ENCODE measurements at places on chromosomes 3 and 15.

GRCh38 chr3:1774597-1774996, 324.1 kb upstream of the CNTN4 start:
- no peak for DNase-seq

- no peak for DNase-seq
These were observed 647.2 kb upstream of the UBE2E2 start for GRCh38 chr3:22555753-22556435.

DNA sequence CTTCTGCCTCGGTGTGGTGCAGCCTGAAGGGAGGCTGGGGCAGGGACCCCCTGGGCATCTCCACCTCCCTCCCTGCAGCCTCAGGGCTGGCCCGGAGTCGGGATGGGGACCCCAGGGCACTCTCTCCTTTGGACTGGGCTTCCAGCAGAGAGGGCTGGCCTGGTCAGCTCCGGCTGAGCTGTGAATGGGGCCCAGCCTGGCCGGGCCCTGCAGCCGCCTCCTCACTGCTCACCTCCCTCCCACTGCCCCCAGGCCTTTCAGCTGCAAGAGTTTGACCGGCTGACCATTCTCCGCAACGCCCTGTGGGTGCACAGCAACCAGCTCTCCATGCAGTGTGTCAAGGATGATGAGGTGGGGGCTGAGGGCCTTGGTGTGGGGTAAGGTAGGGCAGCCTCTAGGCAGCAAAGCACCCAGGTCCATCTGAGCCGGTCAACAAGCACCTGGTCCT, 36.0 kb downstream of the PSTPIP1 start:
- no peak for DNase-seq

GRCh38 chr3:143329567-143330211, 210.1 kb downstream of the CHST2 start:
- DNase-seq, result no peak

GRCh38 chr3:135691240-135691639, 274.3 kb upstream of the PPP2R3A start:
- DNase-seq, result no peak

GRCh38 chr15:31098491-31098917, 3.0 kb downstream of the TRPM1 start:
- DNase-seq, result no peak

- DNase-seq, result peak; percentile 21
These were observed 3.1 kb upstream of the ABHD6 start for GRCh38 chr3:58234516-58234931.

DNA sequence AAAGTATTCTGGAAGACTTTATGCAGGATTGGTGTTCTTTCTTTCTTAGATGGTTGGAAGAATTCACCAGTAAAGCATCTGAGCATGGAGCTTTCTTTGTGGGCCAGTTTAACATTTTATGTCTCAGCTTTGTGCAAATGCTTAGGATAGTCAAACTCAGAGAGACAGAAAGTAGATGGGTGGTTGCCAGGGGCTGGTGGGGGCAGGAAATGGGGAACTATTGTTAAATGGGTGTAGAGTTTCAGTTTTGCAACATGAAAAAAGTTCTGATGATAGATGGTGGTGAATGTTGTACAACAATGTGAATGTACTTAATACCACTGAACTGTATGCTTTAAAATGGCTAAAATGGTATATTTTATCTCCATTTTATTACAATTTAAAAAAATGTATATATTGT, 24.8 kb downstream of the SPCS1 start:
- no peak for DNase-seq

- no peak for DNase-seq
These were observed 23.5 kb upstream of the JMJD7 start for GRCh38 chr15:41804361-41804760.

DNA sequence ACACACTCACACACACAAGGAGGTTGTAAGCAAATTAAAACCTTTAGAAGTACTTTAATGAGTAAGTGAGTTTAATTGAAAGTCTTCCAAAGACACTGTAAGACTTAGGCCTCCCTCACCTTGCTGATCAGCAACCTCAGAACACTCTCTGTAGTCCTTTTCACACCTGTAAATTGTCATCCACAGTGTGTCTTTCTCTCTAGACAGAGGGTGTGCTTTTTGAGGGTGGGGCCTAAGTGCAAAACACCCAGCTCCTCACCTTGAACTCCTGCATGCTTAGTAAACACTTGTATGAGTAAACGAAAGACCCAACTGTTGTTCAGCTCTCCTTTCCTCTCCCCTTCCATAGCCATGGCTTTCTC, 183.2 kb upstream of the IL12A start:
- no peak for DNase-seq

DNA sequence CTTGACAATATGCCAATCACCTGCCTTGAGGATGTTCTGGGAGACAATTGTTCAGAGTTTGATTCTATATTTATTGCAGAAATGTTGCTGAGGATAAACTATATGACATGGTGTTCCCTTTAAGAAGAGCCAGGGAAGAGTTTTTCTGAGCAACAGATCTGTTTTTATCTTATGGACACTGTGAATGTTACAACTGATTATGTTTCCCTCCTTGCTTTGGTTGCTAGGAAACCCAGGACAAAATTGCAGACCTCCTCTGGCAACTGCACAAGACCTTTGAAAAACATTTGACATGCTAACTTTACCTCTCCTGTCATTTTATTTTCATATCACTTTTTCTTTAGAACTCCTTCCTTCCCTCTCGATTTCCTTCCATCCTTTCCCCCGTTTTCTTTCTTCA, 8.2 kb upstream of the TM6SF1 start:
- no peak for DNase-seq

DNA sequence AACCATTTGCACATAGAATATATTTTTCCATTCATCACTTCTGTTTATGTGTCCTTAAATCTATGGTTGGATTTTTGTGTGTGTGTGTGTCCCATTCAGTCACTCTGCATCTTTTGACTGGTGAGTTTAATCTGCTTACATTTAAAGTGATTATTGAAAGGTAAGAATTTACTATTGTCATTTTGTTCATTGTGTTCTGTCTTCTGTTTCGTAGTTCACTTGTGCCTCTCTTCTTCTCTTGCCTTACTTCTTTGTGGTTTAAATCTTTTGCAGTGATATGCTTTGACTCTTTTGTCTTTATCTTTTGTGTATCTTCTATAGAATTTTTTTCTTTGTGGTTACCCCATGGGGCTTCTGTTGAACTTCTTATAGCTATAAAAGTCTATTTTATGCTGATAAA, 166.3 kb upstream of the UBE3A start:
- no peak for DNase-seq

- DNase-seq, result peak; percentile 36
These were observed 8.9 kb upstream of the ADAMTS17 start for GRCh38 chr15:100350434-100351226.

DNA sequence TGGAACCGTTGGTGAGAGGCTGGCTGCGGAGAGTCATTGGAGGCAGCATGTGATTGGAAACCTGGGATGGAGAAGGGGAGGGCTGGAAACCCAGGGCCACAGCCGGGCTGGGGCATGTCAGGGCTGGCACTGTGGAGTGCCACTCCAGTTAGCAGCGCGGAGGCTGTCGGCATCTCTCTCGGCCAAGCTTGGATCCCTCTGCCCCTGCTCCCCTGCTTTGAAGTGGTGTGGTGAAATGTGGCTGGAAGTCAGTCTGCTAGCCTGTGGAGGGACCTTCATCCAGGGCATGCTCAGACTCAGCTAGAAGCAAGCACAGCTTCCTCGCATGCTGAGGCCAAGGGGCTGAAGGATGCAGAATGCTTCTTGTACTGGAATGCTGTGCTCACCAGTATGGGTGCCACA, 13.5 kb downstream of the SLCO3A1 start:
- no peak for DNase-seq

GRCh38 chr15:40100123-40100946, 8.3 kb downstream of the BMF start:
- no peak for DNase-seq

- DNase-seq, result no peak
These were observed 18.2 kb upstream of the B4GALT4 start for GRCh38 chr3:119258915-119259314.

GRCh38 chr15:99511866-99512661, 53.7 kb upstream of the MEF2A start:
- DNase-seq, result no peak

DNA sequence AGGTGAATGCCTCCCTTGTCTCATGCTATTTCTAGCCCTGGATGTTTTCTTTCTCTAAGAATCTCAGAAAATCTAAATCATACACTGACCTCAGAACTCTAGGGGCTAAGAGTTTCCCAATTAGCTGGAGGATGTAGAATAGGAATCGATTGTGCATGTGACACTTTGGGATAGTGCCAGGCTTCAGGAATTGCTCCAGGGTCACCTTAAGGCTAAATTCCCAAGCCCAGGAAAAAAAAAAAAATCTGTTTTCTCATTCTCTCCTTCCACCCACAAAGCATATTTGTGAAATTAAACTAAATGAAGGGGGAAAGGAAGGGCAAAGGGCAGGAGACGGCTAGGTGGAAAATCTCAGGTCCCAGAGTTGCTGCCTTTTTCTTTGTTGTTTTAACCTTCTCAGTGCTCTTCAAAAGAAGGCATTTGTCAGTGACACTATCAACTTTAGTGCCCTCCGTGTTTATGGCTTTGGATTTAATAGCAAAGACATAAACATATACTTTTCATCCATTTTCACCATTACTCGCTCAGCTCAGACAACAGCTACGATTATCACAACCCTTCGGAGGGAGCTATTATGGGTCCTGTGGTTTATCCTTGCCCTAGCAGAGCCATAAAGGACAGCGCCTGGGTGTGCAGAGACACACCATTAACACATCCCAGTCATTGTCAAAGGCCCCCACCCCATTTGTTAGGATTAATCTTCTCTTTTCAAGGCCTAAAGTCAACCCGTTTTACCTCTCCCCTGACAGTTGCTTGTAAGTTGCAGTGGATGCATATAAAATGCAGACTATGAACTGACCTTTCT, 271.7 kb downstream of the PDZRN3 start:
- DNase-seq, result no peak

- DNase-seq, result peak; percentile 34
These were observed 2.3 kb downstream of the CHP1 start for GRCh38 chr15:41233367-41233771.

DNA sequence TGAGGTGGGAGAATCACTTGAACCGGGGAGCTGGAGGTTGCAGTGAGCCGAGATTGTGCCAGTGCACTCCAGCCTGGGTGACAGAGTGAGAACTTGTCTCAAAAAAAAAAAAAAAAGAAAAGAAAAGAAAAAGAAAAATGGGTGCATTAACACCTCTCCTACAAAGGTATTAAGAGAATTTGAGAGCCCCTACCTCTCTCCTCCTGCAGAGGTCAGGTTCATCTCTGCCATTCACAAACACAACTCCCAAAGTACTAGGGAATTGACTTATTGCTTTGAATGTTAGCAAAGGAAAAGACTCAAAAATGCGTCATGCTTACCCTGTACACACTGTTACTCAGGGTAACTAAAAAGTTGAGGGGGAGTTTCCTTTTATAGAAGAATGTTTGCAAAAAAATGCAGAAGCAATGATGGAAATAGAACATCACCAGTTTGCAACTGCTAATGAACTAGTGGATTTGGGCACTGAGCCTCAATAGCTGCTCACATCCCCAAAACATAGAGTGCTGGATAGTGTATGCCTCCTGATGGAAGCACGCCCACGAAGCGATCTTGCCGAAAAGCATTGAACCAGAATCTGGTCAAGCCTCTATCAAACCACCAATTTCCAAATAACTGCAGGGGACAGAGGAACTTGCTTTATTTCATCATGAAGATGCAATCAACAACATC, 15.5 kb upstream of the LYZL4 start:
- DNase-seq, result no peak

- no peak for DNase-seq
These were observed 333.5 kb upstream of the SEMA6D start for GRCh38 chr15:47383801-47384200.

- no peak for DNase-seq
These were observed 1331.2 kb upstream of the GBE1 start for GRCh38 chr3:83092521-83093221.

DNA sequence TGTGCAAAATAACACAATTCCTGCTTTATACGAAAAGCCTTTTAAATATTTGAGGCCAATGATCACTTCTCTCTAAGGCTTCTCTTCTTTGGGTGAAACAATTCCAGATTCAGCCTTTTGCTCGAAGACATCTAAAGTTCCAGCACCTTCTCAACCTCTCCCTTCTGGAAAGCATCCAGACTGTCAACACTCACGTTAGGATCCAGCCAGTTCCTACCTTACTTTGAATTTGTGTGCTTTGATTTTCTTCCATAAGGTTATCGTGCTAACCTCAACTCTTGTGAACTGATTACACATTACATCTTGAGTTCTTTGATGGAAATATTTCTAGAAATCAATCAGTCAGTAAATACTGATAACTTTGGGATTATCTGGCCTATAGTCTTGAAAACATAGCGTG, 125.3 kb upstream of the ETV5 start:
- DNase-seq, result no peak

DNA sequence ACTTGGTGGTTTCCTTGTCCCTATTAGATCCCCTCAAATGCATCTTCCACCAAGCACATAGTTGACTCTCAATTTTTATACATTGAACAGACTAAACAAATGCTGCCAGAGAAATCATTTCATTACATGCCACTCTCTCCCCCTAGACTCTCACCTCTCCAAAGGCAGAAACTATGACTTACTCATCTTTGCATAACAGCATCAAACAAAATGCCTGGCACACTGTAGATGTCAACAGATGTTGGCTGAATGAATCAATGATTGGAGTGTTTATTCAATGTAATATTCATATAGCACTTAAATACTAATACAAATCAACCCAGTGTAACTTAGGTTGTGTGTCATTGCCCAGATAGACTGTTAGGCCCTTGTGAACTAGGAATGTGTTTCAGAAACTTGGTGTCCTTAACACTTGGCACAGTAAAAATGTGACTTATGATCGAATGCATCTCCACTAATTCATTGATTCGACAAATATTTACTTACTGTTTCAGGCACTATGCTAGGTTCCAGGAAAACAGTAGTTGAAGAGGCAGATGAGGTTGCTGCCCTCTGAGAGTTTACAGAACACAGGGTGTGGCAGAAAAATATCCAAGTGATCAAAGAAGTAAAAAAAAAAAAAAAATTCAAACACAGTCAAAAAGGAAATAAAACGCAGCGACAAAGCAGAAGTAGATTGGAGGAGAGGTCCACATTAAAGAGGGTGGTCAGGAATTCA, 188.5 kb upstream of the LRRN1 start:
- DNase-seq, result no peak

DNA sequence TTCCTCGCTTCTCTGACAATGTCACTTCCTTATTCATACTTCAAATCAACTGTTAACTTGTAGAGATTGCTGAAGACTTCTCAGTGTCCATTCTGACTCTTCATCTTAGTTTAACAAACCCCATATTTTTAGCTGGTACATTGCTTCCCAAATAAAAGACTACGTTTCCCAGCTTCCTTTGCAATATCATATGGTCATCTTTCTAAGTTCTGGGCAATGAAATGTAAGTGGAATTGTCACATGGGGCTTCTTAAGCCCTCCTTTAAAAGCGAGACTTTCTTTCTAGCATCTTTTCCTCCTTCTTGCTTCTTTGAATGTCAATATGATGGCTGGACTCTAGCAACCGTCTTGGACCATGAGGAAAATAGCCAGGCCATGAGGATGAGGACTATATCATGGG, 239.0 kb downstream of the ZNF621 start:
- DNase-seq, result peak; percentile 6

DNA sequence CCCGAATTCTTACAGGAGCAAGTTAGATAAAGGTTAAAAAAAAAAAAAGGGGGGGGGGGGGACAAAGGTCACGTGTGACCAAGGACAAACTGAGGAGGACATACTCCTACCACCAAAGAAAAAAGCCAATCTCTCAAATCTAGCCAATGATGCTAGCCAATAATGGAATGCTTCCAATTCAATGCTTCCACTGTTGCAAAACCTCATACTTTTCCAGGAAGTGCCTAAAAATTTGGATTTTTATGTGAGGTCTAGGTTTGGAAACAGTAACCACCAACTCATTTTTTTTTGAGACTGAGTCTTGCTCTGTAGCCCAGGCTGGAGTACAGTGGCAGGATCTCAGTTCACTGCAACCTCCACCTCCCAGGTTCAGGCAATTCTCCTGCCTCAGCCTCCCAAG, 11.4 kb downstream of the MSL2 start:
- no peak for DNase-seq

All from A549 (cell line).